Stimulated activated naive CD4-positive, alpha-beta T cell treated with Interleukin-2 at 50 U/mL for 16 hours (primary cell): ENCODE measurements at places on chromosomes 12 and 14.
A peak's percentile ranks its signal among the peaks of the same experiment; 100 is the strongest.

DNA sequence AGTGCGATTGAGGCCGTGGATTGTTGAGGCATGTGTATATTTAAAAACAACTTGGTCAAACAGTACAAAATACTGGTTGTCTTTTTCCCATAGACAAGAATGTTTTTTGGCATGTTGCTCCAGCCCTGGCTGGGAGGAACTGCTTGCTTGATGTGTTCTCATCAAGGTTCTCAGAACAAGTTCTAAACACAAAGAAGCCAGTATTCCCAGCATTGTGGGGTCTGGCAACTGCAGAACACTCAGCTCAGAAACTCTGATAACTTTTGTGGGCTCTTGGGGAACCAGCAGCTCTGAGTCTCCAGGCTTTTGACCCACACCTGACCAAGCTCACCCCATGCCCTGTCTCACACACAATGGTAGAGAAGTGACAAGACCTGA lies 27.1 kb upstream of the DICER1 start:
- no peak for DNase-seq

- no peak for DNase-seq
These were observed 260.4 kb downstream of the ZFP36L1 start for GRCh38 chr14:68532496-68532895.

DNA sequence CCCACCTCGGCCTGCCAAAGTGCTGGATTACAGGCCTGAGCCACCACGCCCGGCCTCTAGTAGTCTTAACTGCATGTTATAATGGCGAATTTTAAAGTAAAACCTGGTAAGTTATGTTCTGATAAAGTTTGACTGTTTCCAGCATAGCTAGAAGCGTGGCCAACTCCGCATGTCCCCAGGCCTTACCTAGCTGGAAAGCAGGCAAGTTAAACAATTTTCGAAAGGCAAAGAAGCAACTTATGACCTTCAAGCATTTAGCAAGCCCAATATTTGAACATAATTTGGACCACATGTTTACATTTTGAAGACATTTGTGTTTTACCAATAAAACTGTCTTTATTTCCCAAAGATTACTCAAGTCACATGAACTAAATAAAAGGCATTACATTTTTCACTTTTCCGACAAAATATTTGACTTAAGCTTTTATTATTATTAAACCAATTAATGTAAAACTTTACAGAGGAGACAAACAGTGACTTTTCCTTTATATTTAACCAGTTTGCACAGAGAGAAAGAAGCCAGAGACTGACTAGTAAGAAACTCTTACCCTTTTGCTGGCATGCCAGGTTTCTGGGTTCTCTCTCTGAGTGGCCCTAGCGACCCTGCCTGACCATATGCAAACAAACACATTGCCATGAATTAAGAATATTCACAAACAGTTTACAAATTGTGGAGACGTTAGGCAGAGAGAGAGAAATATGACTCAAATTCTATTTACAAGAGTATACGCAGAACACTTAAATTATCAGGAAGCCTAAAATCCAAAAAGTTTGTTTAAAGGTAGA lies 106.3 kb downstream of the RIN3 start:
- no peak for DNase-seq

- DNase-seq = no peak
These were observed 18.9 kb upstream of the SYNDIG1L start for GRCh38 chr14:74444866-74445265.

DNA sequence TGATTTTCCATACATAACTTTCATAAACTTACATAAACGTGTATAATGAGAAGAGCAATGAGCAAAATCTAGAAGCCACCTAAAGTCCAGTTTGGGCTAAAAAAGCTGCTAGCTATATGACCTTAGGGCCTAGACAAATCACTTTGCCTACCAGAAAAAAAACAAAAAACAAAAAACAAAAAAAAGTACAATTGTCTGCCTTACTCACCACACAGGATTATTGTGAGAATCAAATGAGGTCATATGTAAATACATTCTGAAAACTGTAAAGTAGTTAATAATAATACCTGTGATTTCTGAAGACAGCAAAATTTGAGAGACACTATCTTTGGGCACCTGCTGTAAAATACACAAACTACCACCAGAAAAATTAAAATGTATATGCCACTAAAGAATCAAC lies 4.2 kb downstream of the ATP2B1 start:
- no peak for DNase-seq

GRCh38 chr14:84323450-84323849 lies 1206.5 kb upstream of the FLRT2 start:
- no peak for DNase-seq

DNA sequence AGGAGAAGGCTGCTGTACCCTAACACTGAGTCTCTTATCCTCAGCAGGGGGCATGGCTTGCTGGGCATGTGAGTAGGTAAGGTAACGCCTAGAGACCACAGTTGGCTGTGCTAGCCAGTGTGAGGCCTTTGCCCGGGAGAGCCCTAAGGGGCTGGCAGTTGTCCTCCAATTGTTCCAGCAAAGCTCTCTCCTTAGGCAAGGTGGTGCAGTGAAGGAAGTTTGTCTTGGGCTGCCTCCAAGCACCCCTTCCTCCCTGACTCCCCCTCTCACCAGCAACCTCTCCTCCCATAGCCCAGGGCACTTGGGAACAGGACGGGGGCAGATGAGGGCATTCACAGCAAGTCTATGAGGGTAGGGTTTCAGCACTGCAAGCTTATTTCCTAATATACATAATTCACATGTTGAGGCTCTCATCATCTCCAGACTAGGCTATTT lies 23.0 kb downstream of the LACRT start:
- no peak for DNase-seq

DNA sequence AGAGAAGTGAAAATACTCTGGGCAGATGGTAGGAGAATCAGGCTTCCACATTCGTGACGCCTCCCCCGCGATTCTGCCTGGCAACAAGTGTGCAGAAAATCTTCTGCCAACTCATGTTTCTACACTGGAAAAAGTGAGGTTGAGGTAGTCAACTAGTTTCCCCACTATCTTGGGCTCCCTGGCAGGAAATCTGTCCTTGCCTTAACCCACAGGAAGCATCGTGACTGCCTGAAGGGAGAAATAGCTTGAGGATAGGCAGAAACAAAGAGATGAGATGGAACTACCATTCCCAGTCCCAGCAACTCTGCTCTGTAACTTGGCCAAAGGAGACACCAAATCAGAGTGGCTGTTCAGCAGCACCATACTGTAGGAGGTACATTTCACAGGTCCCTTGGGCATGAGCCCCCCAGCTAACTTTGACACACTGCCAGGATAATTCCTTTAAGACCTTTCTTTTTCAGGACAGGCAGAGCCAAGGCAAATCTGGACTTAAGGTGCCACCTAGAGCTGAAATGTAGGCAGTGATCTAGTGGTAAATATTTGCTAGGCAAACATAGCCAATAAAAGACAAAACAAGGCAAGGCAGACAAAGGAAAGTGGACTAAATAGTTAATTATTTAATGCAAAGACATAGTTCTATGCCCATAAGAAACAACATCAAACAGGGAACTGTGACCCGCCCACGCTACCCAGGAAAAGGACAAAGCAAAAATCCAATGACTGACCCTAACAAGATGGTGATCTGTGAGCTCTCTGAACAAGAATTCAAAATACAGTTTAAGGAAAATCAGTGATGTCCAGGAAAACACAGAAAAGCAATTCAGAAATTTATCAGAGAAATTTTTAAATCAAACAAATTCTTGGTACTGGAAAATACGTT lies 205.1 kb downstream of the PTPRO start:
- no peak for DNase-seq

- no peak for DNase-seq
These were observed 46.9 kb downstream of the DUSP6 start for GRCh38 chr12:89305373-89305772.

- no peak for DNase-seq
These were observed 25.0 kb downstream of the SNX6 start for GRCh38 chr14:34604995-34605394.

- DNase-seq = no peak
These were observed 35.6 kb downstream of the DGLUCY start for GRCh38 chr14:91149462-91149861.

DNA sequence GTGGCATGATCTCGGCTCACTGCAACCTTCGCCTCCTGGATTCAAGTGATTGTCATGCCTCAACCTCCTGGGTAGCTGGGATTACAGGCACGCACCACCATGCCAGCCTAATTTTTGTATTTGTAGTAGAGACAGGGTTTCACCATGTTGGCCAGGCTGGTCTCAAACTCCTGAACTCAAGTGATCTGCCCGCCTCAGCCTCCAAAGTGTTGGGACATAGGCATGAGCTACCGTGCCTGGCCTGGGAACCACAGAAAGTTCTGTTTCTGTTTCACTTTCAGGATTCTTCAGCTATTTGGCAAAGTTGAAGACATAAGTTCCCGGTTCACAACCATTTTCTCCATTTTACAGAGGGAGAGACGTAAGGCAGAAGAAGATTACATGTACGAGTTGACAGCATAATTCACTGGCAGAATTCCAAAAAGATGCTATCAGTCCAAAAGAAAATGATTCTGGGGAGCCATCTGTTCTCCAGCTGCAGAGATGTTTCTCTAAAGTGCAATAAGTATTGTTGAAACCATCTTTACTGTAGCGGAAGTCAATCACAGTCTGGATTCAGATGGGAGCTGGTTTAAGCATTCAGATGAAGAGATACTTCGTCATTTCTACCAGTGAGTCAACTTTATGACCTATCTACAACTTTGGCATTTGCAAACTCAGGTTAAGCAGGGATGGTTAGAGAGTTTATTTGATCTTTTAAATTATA lies 8.1 kb upstream of the RNF34 start:
- peak; percentile 28 for DNase-seq

DNA sequence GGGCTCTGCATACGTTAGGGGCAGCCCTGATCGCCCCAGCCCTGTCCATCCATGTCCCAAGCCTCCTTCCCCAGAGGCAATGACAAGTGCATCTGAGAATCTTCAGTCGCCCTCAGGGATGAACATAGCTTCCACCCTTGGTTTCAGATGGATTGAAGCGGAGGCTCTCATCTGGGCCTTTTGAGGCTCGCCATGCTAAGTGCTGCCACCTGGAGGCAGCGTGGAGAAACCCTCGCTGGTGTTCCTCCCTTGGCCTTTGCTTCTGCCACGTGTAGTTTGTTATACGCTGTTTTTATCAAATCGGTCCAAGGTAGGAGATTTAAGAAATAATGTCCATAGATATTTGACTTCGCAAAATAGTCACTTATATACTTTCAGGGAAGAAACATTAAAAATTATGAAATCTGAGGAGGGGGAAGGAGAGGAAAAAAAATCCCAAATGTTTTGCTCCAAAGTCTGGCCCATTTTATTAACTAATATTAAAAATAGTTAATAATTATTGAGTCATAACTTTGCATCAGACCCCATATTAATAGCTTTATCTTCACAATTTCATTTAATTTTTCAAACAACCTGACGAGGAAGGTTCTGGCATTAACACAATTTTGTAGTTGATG lies 28.8 kb upstream of the LRRC10 start:
- peak; percentile 42 for DNase-seq

DNA sequence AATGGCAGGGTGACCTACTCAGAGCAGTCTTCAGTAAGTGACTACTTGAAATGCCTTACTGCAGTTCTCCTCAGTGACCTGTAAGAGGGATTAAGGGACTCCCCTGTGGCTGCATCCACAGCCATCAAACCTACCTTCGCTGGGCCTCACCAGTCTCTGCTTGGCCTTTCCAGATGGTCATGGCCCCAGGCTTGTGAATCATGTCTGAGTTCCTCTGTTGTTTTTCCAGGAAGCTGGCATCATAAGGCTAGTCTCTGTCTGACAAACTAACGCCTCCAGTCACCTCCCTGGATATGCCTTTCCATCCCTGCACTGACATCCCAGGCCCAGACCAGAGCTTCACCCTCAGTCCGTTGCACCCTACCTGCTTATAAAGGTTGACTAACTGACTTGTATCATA lies 14.0 kb downstream of the RNASE2 start:
- no peak for DNase-seq

DNA sequence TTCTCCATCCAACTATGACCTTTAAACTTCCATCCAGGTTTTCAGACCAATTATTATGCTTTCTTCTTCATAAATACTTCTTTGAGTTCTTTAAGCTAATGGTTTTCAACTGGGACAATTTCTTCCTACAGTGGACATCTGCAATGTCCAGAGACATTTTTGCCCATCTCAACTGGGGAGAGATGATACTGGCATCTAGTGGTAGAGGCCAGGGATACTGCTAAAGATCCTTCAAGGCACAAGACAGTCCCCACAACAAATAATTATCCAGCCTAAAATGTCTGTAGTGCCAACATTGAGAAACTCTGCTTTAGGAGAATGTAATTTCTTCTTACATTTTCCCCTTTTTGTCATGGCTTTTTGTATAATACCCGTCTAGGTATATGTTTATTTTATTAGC lies 10.6 kb downstream of the TRHDE start:
- no peak for DNase-seq
